Naive thymus-derived CD4-positive, alpha-beta T cell (primary cell): ENCODE measurements at places on chromosomes 13 and 19. TPM values are rescaled to one million over a fixed set of nuclear protein-coding genes. Genes with fewer than 3 reads are reported as not detected.
A peak's percentile ranks its signal among the peaks of the same experiment; 100 is the strongest.

DNA sequence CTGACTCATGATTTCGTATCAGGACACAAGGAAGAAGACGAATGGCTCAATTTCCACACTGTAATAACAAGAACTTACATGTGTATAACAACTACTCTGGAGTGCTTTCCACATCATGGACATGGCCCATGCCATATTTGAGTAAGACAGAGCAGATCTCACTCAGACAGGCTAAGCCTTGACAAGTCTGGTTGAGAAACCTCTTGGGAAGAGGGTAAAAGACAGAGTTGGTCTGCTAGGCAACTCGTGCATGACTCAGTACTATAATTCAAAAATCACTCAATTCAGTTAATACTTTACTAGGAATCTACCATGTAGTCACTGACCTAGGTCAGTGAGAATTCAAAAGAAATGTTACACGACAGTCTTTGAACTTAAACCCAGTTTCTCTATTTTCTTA lies 5.7 kb upstream of the THSD1 start:
- no peak for DNase-seq
- no peaks in the 10 kb centered on the region for H3K36me3 ChIP-seq
- H3K27me3 ChIP-seq: no peaks in the 10 kb centered on the region

DNA sequence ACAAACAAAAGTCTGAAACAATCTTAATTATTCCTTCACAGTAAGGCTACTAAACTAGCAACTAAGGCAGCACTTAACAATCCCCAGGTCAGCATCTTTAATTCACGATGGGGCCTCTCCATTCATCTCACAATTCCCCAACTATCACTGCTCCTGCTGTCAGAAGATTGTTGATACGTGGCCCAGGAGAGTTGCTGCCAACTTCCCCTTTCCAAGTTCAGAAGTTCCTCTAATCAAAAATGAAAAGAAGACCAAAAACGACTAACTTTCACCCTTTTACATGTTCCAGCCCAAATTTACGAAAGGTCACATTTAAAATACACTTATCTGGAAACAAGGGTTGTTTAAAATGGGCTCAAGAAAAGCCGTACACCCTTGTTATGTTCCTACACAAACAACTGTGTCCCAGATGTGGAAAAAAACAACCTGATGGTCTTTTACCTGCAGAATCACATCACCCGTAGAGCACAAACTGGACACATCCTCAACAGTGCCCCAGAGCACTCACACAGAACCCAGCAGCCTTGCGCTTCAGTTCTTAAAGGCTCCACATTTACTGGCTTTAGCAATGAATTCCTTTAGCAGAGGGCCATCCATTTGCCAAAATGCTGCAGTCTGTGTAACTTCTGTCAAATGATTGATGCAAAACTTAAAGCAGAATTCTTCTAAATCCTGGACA lies 38.0 kb downstream of the PHF11 start:
- H3K36me3 ChIP-seq: no peaks in the 10 kb centered on the region
- H3K27ac ChIP-seq: no peak overlapping the region
- no peak overlapping the region for H3K4me3 ChIP-seq

DNA sequence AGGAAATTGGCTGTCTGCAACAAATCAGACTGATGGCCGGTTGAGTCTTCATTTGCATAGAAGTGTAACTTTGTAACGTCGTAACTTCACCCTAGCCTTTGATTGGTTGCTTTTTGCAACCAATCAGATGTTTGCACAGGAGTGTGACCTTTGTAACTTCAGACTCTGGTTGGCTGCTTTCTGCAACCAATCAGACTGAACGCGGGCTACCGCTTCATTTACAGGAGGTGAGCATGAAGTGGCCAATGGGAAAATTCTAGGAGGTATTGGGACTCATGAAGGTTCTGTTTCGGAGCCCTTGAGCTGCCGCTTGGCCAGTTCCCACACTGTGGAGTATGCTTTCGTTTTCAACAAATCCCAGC lies 441 bp upstream of the ZNF559 start:
- H3K4me1 ChIP-seq: peaks cover 10% of the 10 kb centered on the region
- no peaks in the 10 kb centered on the region for H3K27me3 ChIP-seq
- peak overlapping the region; percentile 85 for H3K27ac ChIP-seq

GRCh38 chr19:54928299-54928698 lies 19.0 kb downstream of the NLRP7 start:
- no peak overlapping the region for H3K4me3 ChIP-seq
- H3K4me1 ChIP-seq: no peaks in the 10 kb centered on the region
- H3K36me3 ChIP-seq: no peaks in the 10 kb centered on the region
- no peaks in the 10 kb centered on the region for H3K27me3 ChIP-seq

GRCh38 chr19:4456843-4457653 lies 546 bp downstream of the UBXN6 start:
- peaks cover 30% of the 10 kb centered on the region for H3K36me3 ChIP-seq
- DNase-seq: no peak
- H3K4me1 ChIP-seq: peaks cover 10% of the 10 kb centered on the region

DNA sequence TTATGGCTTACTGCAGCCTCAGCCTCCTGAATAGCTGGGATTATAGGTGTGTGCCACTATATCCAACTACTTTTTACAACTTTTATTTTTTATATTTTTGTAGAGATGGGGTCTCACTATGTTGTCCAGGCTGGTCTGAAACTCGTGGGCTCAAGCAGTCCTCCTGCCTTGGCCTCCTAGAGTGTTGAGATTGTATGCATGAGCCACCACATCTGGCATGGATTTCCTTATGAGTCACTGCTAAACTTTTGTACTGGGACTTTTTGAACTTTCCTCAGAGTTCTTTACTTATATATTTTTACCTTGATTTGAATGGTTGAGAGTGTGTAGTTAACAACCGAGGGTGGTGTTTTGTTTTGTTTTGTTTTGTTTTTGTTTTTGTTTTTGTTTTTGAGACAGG lies 33.4 kb downstream of the DNAJC3 start:
- H3K4me1 ChIP-seq: peaks cover 13% of the 10 kb centered on the region
- peaks cover 6% of the 10 kb centered on the region for H3K36me3 ChIP-seq
- no peak for DNase-seq
- H3K4me3 ChIP-seq: no peak overlapping the region
- no peak overlapping the region for H3K27ac ChIP-seq

GRCh38 chr13:25806264-25806974 lies 245.4 kb downstream of the SHISA2 start:
- no peak overlapping the region for H3K4me3 ChIP-seq
- no peak overlapping the region for H3K27ac ChIP-seq
- H3K27me3 ChIP-seq: no peaks in the 10 kb centered on the region
- H3K4me1 ChIP-seq: no peaks in the 10 kb centered on the region

DNA sequence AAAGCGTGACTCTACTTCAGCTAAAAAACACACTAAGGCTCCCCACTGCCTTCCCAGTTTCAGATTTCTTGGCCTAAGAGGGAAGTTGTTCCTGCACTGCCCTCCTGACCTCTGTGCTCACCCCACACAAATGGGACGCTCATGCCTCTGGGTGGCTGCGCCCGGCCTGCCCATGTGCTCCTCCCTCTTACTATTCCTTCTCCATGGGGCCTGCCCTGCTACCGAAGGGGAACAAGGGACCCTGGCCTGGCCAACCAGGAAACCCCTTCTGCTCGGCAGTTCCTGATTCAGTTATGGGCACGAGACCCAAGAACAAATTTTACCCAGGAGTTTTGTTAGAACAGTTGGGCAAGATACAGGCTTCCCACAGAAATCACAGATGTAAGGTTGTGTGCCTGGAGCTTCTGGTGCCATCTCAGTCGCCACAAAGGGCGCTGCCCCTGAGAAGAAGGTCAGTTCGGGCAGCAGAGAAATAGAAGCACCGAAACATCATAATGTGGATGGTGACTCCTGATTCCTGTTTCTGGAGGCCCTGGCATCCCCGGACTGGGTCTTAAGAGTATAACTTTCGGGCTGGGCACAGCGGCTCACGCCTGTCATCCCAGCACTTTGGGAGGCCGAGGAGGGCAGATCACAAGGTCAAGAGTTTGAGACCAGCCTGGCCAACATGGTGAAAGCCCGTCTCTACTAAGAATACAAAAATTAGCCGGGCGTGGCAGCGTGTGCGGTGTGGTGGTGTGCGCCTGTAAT lies 5.4 kb upstream of the PLPP2 start:
- no peaks in the 10 kb centered on the region for H3K36me3 ChIP-seq
- DNase-seq: no peak
- no peaks in the 10 kb centered on the region for H3K27me3 ChIP-seq
- H3K27ac ChIP-seq: no peak overlapping the region
- no peaks in the 10 kb centered on the region for H3K4me1 ChIP-seq

DNA sequence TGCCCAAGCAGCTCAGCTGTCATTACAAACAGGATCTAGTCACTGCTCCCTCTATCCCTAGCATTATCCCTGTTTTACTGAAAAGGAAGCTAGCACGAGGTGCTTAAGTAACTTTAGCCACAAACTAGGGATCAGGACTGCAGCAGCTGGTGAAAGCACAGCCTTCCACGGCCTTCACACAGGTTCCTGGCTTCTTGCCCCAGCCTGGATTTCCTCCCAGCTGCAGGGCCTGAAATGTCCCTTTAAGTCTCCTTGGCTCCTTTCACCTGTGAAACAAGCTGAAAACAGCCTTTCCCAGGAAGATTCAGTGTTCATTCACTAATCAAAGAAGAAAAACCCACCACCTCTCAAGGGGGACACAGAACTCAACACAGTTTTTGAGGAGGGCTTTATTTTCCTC lies 754.5 kb downstream of the DIAPH3 start:
- no peaks in the 10 kb centered on the region for H3K36me3 ChIP-seq
- H3K4me3 ChIP-seq: no peak overlapping the region
- DNase-seq: no peak
- no peaks in the 10 kb centered on the region for H3K27me3 ChIP-seq
- H3K4me1 ChIP-seq: no peaks in the 10 kb centered on the region

Gene DDX49
- polyA plus RNA-seq: 50.8 TPM

Gene LGALS4
- polyA plus RNA-seq: 0.31 TPM

DNA sequence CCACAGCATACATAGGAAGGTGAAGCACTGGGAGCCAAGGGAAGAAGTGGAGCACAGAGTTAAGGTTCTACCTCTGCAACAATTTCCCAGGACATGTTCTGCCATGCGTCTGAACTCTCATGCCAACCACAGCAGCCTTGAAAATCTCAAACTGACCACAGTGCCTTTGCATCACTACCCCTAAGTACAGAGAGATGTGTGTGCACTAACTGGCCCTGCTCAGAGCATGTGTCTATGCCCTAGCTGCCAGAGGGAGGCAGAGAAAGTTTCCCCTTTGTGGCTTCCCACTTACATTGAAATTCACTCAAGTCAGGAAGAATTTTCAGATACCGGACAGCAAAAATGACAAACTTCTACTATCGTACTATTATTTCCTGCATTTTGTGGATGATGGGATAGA lies 26.8 kb upstream of the WDFY2 start:
- H3K4me1 ChIP-seq: no peaks in the 10 kb centered on the region
- H3K27ac ChIP-seq: no peak overlapping the region
- no peak overlapping the region for H3K4me3 ChIP-seq
- no peaks in the 10 kb centered on the region for H3K36me3 ChIP-seq
- H3K27me3 ChIP-seq: no peaks in the 10 kb centered on the region

- DNase-seq: no peak
- H3K36me3 ChIP-seq: no peaks in the 10 kb centered on the region
- H3K4me1 ChIP-seq: no peaks in the 10 kb centered on the region
- no peaks in the 10 kb centered on the region for H3K27me3 ChIP-seq
- H3K27ac ChIP-seq: no peak overlapping the region
Measured at GRCh38 chr19:17741456-17741855, 9.8 kb upstream of the FCHO1 start.

Gene CLEC4M
- polyA plus RNA-seq: 0.74 TPM

GRCh38 chr13:91351123-91351522 lies 3.6 kb downstream of the MIR17HG start:
- no peaks in the 10 kb centered on the region for H3K27me3 ChIP-seq
- peaks cover 15% of the 10 kb centered on the region for H3K4me1 ChIP-seq
- H3K27ac ChIP-seq: no peak overlapping the region
- no peaks in the 10 kb centered on the region for H3K36me3 ChIP-seq
- DNase-seq: no peak

- DNase-seq: no peak
- H3K4me1 ChIP-seq: no peaks in the 10 kb centered on the region
- H3K36me3 ChIP-seq: no peaks in the 10 kb centered on the region
- H3K27me3 ChIP-seq: no peaks in the 10 kb centered on the region
- no peak overlapping the region for H3K27ac ChIP-seq
Measured at GRCh38 chr19:56966225-56966696, 125.7 kb upstream of the PEG3 start.

Gene PLIN5
- 0.34 TPM for polyA plus RNA-seq

DNA sequence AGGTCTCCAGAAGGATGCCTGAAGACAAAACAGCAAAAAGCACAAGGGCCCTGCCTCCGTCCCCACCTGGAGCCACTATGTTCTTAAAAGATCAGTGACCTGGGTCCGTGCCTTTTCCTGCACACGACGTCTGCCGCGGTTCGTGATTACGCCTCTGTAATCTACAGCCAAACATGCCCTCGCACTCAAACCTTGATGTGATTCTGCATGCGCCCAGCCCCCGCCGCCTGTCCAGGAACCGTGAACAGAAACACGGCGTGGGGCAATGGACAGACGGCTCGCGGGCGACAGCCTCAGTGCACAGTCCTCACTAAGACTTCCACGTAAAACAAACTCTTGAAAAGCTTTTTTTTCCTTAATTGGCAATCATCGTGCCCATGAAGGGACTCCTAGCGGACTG lies 15.5 kb downstream of the C13orf46 start:
- H3K36me3 ChIP-seq: peaks cover 13% of the 10 kb centered on the region
- no peaks in the 10 kb centered on the region for H3K27me3 ChIP-seq
- DNase-seq: no peak
- H3K4me3 ChIP-seq: no peak overlapping the region

DNA sequence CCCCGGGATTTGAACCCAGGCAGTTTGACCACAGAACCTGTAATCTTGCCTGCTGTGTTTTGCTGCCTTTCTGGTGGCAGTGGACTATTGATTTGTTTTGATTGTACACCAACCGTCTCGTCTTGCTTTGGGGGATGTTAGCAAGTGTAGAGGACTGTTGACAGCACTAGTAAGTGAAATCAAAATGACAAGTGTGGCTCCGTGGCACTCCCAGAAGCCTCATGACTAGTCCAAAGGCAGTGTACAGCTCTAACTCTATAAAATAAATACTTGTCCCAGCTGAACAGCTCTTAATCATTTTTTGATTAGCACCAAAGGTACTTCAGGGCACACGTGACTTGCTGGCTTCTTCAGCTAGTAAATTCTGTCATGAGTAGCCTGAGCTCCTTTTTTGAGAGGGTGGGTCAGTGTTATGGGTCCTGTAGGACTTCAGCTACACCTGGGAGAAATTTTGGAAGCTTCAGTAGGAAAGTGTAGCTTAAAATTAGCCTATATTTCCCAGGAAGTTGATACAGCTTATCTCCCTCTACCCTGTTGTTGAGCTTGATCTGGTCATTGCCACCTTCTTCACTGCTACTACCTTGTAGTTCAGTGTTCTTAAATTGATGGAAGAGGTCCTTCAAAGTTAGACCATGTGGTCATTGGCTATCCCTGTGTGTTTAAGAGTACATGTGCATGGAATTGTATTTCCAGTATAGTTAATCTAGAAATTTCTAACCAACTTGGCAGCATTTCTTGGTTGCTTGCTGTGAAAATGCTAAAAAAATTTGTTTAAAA lies 15.1 kb downstream of the TM9SF2 start:
- peaks cover 21% of the 10 kb centered on the region for H3K36me3 ChIP-seq
- no peak for DNase-seq
- H3K27ac ChIP-seq: no peak overlapping the region
- no peak overlapping the region for H3K4me3 ChIP-seq
- H3K27me3 ChIP-seq: no peaks in the 10 kb centered on the region
- H3K4me1 ChIP-seq: peaks cover 4% of the 10 kb centered on the region

Gene OR2Z1
- polyA plus RNA-seq: not detected

GRCh38 chr13:21465710-21466160 lies 6.6 kb upstream of the ZDHHC20 start:
- no peak overlapping the region for H3K27ac ChIP-seq
- no peak overlapping the region for H3K4me3 ChIP-seq
- H3K4me1 ChIP-seq: no peaks in the 10 kb centered on the region
- DNase-seq: no peak
- no peaks in the 10 kb centered on the region for H3K27me3 ChIP-seq

GRCh38 chr13:99281811-99282263 lies 23.7 kb upstream of the GPR18 start:
- peak overlapping the region; percentile 73 for H3K27ac ChIP-seq
- peaks cover 83% of the 10 kb centered on the region for H3K4me1 ChIP-seq
- no peaks in the 10 kb centered on the region for H3K36me3 ChIP-seq
- peak overlapping the region; percentile 10 for H3K4me3 ChIP-seq
- no peaks in the 10 kb centered on the region for H3K27me3 ChIP-seq
- no peak for DNase-seq
